Right renal cortex interstitium (tissue), 3 donors: ENCODE measurements at places on chromosomes 7 and 10. TPM values are rescaled to one million over a fixed set of nuclear protein-coding genes. Genes with fewer than 3 reads are reported as not detected.

DNA sequence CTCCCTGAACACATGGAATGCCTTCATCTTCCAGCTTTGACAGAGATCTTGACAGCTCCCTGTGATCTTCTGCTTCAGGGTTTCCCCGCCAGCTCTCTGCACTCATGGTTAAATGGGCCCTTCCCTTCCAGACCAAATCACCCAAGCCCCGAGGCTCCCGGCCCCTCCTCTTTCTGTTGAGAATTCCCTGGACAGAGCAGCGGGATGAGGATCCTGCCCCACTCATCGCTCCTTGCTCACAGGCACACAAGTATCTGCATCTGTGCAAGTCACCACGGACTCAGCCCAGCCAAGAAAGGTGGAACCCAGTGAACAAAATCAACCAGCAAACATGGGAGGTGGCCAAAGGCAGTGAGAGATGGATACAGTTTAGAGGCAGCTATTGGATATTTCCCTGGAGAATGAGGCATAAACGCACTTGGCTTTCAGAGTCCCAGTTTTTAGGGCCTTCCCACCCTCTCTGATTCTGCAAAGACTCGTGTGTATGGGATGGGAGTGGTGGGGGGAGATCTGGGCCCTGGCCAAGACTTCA lies 37.7 kb upstream of the CXCL12 start:
- DNase-seq, result no peak

The SP8 gene
- polyA plus RNA-seq, result not detected

The MSMB gene
- polyA plus RNA-seq, result not detected

DNA sequence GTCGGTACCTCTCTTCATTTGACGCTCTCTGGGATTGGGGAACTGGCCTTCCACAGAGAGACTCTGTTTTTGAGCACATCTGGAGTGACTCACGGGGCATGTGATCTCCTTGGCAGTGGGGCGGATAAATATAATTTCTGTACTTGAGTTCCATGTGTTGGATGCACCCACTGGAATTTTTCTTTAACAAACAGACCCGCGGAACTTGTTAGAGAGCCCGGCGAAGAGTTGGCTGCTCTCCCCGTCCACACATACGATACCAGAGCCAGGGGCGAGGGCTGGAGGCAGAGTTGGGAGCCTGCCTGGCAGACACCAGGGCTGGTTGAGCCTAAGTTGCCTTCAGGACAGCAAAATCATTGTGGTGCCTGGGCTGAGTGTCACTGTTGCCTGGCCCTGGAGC lies at the start of gene FAM180A:
TSS of gene FAM180A (minus strand) at position 44 of the 400 bp plus-strand sequence. CDS start 233 bp downstream, outside the sequence.
- DNase-seq, result no peak

DNA sequence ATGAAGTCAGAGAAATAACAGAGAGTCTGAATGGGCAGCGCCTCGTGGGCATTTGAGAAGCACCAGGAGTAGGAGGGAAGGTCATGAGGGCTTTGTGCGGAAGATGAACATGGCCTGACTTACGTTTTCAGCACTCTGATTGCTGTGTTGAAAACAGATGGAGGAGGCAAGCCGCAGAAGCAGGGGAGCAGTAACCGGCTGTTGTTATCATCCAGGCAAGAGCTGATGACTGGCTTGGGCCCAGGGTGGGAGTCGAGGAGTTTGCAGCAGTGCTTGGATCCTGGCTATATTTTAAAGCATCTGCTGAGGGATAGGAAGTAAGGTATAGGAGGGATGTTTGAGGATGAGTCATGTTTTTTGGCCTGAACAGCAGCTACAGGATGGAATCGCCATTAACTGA lies 12.7 kb upstream of the PDLIM1 start:
- DNase-seq, result no peak

DNA sequence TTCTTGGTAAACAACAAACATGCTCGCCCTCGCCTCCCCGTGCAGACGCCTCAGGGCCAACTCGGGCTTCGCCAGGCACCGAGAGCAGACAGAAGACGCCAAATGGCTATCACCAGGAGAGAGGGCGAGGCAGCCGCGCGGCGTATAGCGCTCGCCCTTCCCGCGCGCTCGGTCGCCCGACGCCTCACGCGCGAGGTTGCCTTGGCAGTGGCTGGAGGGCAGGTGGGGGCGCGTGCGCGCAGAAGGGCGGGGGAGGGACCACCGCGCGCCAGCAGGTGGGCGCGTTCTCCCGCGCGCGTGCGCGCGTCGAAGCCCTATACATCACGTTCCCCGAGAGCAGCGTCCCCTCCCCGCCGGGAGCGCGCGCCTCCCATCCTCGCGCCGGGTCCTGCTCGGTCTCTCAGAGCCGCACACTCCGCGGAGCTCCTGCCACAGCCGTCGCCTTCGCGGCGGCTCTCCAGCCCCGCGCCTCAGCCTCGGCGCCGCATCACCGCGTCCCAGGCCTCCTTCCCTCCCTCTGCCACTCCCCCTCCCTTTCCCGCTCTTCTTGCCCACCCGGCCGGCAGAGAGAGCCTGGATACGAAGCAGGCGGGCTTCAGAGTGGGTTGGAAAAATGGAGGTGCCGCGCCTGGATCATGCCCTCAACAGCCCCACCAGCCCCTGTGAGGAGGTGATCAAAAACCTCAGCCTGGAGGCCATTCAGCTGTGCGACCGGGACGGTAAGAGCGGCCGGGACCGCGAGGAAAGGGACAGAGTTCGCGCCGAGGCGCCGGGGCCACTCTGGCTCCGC lies at the start of gene PHYHIPL:
TSS of gene PHYHIPL (plus strand) at position 403 of the 790 bp plus-strand sequence. CDS start at position 614, 211 bp downstream.
- DNase-seq, result no peak

The PLXNA4 gene
- 13.5 TPM for polyA plus RNA-seq

DNA sequence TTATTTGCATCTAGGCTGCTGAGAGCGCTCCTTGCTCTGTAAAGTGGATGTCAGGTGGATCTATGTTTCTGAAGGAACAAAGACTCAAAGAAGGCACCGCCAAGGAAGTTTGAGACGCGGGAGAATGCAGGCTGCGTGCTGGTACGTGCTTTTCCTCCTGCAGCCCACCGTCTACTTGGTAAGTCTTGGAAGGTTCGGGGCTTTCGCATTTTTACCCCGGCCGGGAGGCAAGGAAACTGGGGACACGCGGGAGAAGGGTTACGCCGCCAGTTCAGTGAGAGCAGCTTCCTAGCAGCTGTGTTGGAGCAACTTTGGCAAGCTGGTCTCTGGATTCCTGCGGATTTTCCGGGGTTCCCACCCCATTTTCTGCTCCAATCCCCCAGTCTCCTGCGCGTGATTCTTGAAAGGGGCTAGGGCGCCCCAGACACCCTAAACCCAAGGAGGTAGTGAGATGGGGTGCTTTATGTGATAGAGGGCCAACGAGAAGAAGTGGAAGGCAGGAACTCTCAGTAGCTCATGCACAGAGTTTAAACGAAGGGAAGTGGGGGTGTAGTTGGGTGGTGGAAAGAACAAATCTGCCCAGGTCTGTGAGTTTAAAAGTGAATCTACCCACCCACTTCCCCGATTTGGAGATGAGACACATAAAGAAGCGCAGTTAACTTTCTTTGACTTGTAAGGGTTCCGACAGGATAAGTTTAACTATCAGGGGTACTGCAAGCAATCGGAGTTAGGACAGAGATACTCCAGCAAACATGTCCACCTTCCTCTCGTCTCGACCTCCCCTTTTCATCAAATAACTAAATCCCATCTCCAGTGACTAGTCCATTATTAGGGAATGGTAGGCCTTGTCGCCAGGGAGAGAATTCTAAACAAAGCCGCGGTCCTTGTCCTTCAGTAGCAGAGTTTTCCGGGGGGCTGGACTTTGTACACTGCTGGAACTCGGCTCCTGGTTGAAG lies 2.5 kb downstream of the NXPH1 start:
- DNase-seq, result no peak

The CLDN4 gene
- polyA plus RNA-seq, result 76.4 TPM
